ENCODE measurements at places on chromosomes 16 and 17. TPM values are rescaled to one million over a fixed set of nuclear protein-coding genes. Genes with fewer than 3 reads are reported as not detected.

The ARMC5 gene
- 7.9 TPM for total RNA-seq

The KRTAP3-1 gene
- total RNA-seq, result not detected

The RANGRF gene
- total RNA-seq, result 20.3 TPM

The TMEM208 gene
- 33.1 TPM for total RNA-seq

The TCF25 gene
- total RNA-seq, result 207 TPM

The MYL11 gene
- not detected for total RNA-seq

The TTLL6 gene
- not detected for total RNA-seq

The ADAT1 gene
- total RNA-seq, result 25.4 TPM

The KRT39 gene
- total RNA-seq, result not detected

The IKZF3 gene
- total RNA-seq, result 2.8 TPM

The PRSS53 gene
- 2.4 TPM for total RNA-seq

The ASPHD1 gene
- 0.48 TPM for total RNA-seq

The CCL7 gene
- not detected for total RNA-seq

The KRTAP2-2 gene
- total RNA-seq, result not detected

The CARD14 gene
- 0.33 TPM for total RNA-seq

The HOXB1 gene
- total RNA-seq, result not detected

The KLHL10 gene
- 0.36 TPM for total RNA-seq

The MRPS23 gene
- total RNA-seq, result 22.8 TPM

The PRR11 gene
- 0.62 TPM for total RNA-seq
